ENCODE measurements at places on chromosomes 6 and 20. TPM values are rescaled to one million over a fixed set of nuclear protein-coding genes. Genes with fewer than 3 reads are reported as not detected.

- no peaks in the 10 kb centered on the region for H3K27me3 ChIP-seq
- H3K27ac ChIP-seq, result no peak overlapping the region
- peaks cover 8% of the 10 kb centered on the region for H3K4me1 ChIP-seq
- no peak for DNase-seq
- H3K4me3 ChIP-seq, result no peak overlapping the region
Observed at GRCh38 chr20:32336918-32337347, 21.2 kb upstream of the ASXL1 start.

DNA sequence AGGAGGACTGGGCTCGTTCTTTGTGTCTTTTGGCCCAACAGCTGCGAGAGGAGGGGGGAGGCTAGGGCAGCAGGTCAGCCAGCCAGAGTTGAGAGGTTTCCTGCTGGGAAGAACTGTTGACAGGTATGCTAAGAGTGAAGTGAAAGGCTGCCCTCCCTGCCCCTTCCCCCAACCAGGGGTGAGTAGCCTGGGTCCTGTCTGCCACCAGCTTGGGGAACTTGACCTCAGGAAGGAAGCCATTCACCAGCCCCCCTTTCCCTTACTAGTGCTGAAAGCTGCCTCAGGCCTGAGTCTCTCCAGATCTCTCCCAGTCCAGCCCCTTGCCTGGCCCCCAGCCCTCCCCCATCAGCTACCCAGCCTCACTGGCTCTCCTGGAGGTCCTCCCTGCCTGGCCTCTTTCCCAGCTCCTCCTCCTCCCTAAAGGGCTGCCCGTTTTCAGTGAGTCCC is 20.7 kb upstream of the ZNF76 start:
- no peaks in the 10 kb centered on the region for H3K36me3 ChIP-seq
- no peak for DNase-seq
- H3K4me1 ChIP-seq, result no peaks in the 10 kb centered on the region
- H3K4me3 ChIP-seq, result no peak overlapping the region
- no peaks in the 10 kb centered on the region for H3K27me3 ChIP-seq
- no peak overlapping the region for H3K27ac ChIP-seq

DNA sequence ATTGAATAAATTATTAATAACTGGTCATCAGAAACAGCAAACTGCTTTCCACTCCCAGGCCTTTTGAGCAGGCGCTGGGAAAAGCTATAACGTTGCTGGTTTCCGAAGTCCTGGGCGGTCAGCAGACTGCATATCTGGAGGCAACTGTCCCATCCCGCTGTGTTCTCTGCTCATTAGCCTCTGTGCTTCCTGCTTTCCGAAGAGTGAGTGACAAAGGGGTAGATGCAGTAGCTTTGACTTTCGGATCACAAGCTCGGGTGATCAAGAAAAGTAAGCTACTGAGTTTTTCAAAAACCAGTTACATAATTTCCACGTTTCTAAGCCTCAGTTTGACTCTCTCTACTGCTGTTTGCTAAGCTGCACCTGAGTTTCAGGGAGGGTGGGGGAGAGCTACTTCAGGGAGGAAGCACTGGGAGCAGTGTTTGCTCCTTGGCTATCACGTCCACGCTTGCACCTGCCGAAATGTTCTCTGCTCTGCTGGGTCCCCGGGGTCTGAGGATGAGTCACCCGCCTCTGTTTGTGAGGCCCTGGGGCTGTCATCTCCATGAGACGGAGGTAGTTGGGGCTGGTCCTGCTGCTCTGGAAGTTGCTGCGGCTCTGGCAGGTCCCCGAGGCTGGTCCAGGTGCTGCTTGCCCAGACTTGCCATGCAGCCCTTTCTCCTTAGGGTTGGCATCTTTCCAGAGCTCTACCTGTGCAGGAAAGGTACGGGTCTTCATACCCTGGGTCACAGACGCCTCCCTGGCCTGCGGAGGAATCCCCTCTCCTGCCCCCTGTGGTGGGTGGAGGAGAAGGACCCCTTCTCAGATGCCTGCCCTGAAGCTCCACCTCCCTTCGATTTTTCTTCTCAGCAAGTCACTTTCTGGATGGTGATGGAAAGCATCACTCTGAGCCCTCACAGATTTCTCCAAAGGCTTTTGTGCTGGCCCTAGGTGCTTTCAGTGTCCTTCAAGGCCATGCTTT is 220.0 kb downstream of the QKI start:
- H3K4me1 ChIP-seq, result no peaks in the 10 kb centered on the region
- H3K27ac ChIP-seq, result no peak overlapping the region
- H3K27me3 ChIP-seq, result peaks cover 2% of the 10 kb centered on the region
- no peak for DNase-seq
- H3K36me3 ChIP-seq, result no peaks in the 10 kb centered on the region
- no peak overlapping the region for H3K4me3 ChIP-seq

DNA sequence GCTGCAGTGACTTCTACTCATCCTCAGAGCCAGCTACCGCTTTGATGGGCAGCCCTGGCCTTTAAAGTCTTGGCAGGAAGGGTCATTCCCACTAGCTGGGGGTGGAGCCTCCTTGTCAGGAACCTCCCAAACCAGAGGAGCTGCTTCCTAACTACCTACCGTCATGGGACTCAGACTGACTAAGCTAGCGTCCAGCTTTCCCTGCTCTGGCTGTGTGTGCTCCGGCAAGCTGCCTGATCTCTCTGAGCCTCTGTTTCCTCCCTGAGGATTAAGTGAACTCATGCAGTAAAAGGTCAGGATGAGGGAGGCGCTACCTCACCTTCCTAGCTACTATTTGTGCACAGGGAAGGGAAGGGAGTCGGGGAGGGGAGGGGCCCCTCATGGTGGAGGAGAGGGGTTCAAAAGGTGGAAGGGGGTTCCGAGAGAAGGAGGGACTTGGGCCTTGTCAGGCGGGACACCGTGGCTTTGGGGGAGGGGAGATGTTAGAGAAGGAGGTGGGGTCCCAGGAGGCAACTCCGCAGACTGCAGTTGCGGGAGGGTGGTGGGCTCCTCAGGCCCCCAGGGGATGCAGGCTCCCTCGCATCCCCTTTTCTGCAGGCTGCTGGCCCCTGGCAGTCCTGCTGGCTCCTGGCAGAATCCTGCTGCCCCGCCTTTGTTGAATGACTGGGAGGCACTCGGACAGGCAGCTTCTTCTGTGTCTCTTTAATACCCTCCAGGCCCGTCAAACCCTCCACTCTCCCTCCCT is 9.8 kb downstream of the DUSP15 start:
- no peak overlapping the region for H3K27ac ChIP-seq
- H3K4me3 ChIP-seq, result peak overlapping the region; percentile 63
- H3K36me3 ChIP-seq, result no peaks in the 10 kb centered on the region
- DNase-seq, result peak; percentile 26

- H3K27me3 ChIP-seq, result no peaks in the 10 kb centered on the region
- DNase-seq, result peak; percentile 66
- H3K27ac ChIP-seq, result peak overlapping the region; percentile 91
- H3K4me3 ChIP-seq, result peak overlapping the region; percentile 91
- peaks cover 11% of the 10 kb centered on the region for H3K4me1 ChIP-seq
Observed at GRCh38 chr6:128519132-128519930, 1.1 kb downstream of the PTPRK start.

GRCh38 chr20:50584687-50585086 is 74.5 kb downstream of the PTPN1 start:
- no peak overlapping the region for H3K27ac ChIP-seq
- no peaks in the 10 kb centered on the region for H3K4me1 ChIP-seq
- DNase-seq, result no peak
- H3K36me3 ChIP-seq, result peaks cover 7% of the 10 kb centered on the region

GRCh38 chr20:63014287-63014686 is 7.5 kb upstream of the BHLHE23 start:
- no peak overlapping the region for H3K27ac ChIP-seq
- peaks cover 84% of the 10 kb centered on the region for H3K27me3 ChIP-seq
- DNase-seq, result no peak
- no peak overlapping the region for H3K4me3 ChIP-seq
- H3K4me1 ChIP-seq, result no peaks in the 10 kb centered on the region

GRCh38 chr20:59010995-59011873 is 4.2 kb upstream of the CTSZ start:
- no peak overlapping the region for H3K27ac ChIP-seq
- no peak for DNase-seq
- peaks cover 5% of the 10 kb centered on the region for H3K4me1 ChIP-seq
- no peaks in the 10 kb centered on the region for H3K36me3 ChIP-seq

GRCh38 chr6:150196942-150197745 is 54.3 kb downstream of the PPP1R14C start:
- no peaks in the 10 kb centered on the region for H3K36me3 ChIP-seq
- no peaks in the 10 kb centered on the region for H3K27me3 ChIP-seq
- H3K27ac ChIP-seq, result peak overlapping the region; percentile 82

- H3K27ac ChIP-seq, result no peak overlapping the region
- no peaks in the 10 kb centered on the region for H3K36me3 ChIP-seq
- H3K27me3 ChIP-seq, result no peaks in the 10 kb centered on the region
- no peaks in the 10 kb centered on the region for H3K4me1 ChIP-seq
Observed at GRCh38 chr6:1136827-1137226, 175.1 kb upstream of the FOXQ1 start.

DNA sequence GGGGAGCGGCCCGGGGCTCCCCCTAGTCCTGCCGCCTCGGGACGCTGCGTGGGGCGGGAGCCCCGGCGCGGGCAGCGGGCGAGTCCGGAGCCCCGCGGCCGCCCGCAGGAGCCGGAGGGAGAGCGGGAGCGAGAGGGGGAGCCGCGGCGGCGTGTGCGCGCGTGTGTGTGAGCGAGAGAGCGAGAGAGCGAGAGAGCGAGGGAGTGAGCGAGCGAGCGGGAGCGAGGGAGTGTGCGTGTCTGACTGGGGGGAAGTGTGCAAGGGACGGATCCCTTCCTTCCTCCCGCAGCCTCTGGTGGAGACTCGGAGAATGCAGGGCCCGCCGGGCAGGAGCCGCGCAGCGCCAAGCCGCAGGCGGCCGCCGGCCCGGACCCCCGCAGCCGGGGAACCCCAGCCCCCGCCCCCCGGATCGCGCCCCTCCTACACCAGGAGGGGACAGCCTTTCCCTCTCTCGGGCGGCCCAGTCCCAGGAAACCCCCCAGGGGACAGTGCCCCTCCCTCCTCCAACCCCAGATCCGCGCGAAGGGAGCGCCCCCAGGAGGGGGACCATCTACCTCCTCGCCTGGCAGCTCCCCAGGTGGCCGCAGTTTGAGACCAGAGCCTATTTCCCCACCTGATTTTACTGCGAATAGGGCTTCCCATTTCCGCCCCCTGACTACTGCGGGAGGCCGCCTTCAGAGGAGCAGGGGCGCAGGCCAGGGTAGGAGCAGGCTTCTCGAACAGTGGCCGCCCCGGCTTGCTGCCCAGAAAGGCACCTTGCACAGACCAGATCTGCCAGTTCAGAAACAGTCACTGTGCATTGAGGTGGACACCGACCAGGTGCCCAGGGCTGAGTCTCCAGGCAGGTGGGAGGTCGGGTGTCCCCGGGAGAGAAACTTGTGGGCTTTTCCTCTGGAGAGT is at the start of gene CDH22:
TSS of gene CDH22 (minus strand) at position 241 of the 900 bp plus-strand sequence. CDS start 57,204 bp downstream, outside the sequence.
- DNase-seq, result peak; percentile 55
- peak within 1 kb of the TSS; percentile 63 for H3K4me3 ChIP-seq
- no peaks in the 10 kb centered on the region for H3K36me3 ChIP-seq
- no peak within 1 kb of the TSS for H3K27ac ChIP-seq

DNA sequence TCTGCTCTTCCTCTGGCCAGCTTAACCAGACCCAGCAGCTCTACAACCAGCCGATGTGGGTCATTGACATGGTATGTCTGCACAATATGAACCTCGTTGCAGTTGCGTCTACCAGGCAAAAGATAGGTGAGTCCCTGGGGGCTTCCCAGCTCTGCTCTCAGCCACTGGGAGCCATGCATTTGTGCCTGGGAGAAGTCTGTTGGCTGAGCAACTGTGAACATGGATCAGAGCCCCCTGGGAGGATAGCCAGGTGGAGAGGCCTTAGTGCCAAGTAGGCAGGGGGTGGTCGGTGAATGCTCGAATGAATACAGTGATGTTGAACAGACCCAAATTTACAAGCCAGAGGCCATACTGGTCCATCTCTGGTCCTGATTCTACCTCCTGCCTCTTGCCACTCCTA is 30.6 kb downstream of the EFCAB8 start:
- H3K4me3 ChIP-seq, result no peak overlapping the region
- no peaks in the 10 kb centered on the region for H3K36me3 ChIP-seq
- H3K4me1 ChIP-seq, result no peaks in the 10 kb centered on the region
- H3K27ac ChIP-seq, result no peak overlapping the region
- DNase-seq, result no peak
- H3K27me3 ChIP-seq, result no peaks in the 10 kb centered on the region

Gene STMND1
- total RNA-seq, result not detected

Gene ARMH2
- total RNA-seq, result not detected

Gene MSH5
- total RNA-seq, result 1.8 TPM

Gene CUTA
- total RNA-seq, result 75.4 TPM

Gene CLIC5
- total RNA-seq, result 285 TPM
